Ureter (tissue), 1 donor: ENCODE measurements at places on chromosomes 3 and 15. TPM values are rescaled to one million over a fixed set of nuclear protein-coding genes. Genes with fewer than 3 reads are reported as not detected.

DNA sequence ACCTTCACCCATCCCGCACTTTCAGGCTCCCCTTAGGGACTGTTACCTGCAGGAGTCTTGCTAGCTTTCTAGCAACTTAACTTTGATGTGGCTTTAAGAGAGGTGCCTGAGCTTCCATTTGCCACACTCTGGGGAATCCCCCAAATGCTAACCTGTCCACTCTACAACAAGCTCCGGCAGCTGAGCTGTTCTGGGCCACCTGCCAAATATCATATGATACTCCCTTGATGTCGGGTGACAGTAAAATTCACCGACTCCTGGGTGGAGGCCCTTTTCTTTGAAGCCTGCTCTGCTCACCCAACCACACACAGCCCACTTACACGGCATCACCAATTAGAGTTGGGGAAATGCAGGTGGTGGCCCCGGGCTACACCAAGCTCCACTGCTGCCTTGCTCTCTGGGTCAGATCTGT, 38.0 kb upstream of the XCR1 start:
- DNase-seq = peak; percentile 62

DNA sequence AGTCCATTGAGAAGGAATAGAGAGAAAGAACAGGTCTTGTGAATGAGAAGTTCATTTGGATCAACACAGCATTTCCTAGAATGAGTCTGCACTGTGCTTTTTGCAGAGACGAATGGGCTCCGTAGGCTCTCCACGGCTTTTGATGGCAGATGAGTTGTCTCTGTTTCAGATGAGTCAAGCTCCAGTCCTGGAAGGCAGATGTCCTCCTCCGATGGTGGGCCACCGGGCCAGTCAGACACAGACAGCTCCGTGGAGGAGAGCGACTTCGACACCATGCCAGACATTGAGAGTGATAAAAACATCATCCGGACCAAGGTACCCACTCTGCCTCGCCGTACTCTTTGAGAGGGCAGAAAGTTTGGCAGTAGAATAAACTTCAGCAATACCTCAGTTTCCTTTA, 70.5 kb downstream of the SIDT1 start:
- DNase-seq = no peak

DNA sequence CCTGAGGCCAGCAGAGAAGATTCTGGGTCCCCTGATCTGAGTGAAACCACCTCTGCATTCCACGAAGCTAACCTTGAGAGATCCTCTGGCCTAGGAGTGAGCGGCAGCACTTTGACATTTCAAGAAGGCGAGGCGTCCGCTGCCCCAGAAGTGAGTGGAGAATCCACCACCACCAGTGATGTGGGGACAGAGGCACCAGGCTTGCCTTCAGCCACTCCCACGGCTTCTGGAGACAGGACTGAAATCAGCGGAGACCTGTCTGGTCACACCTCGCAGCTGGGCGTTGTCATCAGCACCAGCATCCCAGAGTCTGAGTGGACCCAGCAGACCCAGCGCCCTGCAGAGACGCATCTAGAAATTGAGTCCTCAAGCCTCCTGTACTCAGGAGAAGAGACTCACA, 36.4 kb downstream of the HAPLN3 start:
- DNase-seq = no peak

GRCh38 chr3:105067361-105067760, 299.3 kb upstream of the ALCAM start:
- DNase-seq = no peak

DNA sequence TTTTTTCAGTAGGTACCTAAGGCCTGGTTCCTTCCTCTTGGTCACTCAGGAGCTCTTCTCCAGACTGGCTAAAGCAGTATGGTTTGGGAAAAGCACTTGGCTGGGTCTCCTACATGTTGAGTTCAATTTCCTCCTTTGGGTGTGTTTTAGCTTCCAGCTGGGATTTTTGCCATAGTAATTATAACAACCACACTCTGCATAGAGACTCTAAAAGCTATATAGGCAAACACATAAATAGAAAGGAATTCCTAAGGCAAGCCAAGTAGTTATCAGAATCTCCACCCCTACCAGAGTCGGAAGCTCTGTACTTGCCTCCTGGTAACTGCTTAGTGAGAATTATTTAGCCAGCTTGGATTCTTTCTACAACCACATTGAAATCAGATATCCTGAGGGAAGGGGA, 48.6 kb downstream of the FOXL2 start:
- DNase-seq = no peak

GRCh38 chr3:183560607-183561006, 5.1 kb upstream of the KLHL6 start:
- no peak for DNase-seq

GRCh38 chr15:99955181-99955525, 221.9 kb upstream of the LYSMD4 start:
- no peak for DNase-seq

DNA sequence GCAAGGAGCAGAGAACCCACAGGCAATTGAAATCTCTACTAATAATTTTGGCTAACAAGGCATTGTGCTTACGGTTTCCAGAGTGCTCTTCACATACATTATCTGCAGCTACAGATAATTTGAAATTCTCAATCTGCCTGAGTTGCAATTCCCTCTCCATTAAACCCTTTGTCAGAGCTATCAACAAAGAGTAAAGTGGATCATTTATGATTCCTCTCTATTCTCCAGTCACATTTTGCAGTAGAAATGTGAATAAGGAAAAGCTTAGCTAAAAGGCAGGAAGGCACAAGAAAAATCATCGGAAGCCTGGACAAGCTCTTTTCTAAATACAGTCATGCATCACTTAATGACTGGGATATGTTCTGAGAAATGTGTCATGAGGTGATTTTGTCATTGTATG, 49.6 kb downstream of the FAM98B start:
- DNase-seq = no peak

DNA sequence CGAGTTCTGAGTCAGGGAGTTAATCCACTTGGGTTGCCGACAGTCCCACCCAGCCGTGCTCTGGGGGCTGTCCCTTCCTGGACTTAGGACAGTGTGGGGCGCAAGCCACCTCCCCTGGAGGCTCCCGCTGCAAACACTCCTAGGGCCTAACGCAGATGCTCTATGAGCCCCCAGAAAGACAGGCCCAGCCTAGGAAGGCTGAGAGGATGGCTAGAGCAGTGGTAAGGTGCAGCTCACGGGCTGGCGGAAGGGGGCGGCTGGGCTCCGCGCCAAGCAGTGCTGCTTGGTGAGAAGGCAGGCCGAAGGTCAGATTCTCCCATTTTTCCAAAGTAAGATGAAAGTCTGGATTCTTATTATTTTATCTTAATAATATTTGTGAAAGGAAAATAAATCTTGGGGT, 84.6 kb upstream of the ALDH1L1 start:
- no peak for DNase-seq

DNA sequence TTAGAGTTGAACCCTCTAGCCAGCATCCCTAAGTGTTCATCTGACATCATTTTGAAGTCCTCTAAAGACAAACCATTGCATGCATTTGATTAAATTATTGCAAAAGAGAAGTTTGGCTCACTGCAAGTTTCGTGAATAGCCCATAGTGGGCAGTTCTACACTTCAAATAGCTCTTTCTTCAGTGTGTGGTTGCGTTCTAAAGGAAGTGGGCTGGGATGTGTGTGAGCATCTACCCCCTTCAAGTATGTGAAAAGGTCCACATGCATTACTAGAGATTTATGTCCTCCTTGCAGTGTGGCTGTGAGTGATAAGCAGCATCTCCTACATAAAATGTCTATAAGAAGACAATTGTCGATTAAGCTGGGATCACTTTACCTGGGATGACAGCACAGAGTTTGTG, 54.6 kb downstream of the SST start:
- DNase-seq = no peak

DNA sequence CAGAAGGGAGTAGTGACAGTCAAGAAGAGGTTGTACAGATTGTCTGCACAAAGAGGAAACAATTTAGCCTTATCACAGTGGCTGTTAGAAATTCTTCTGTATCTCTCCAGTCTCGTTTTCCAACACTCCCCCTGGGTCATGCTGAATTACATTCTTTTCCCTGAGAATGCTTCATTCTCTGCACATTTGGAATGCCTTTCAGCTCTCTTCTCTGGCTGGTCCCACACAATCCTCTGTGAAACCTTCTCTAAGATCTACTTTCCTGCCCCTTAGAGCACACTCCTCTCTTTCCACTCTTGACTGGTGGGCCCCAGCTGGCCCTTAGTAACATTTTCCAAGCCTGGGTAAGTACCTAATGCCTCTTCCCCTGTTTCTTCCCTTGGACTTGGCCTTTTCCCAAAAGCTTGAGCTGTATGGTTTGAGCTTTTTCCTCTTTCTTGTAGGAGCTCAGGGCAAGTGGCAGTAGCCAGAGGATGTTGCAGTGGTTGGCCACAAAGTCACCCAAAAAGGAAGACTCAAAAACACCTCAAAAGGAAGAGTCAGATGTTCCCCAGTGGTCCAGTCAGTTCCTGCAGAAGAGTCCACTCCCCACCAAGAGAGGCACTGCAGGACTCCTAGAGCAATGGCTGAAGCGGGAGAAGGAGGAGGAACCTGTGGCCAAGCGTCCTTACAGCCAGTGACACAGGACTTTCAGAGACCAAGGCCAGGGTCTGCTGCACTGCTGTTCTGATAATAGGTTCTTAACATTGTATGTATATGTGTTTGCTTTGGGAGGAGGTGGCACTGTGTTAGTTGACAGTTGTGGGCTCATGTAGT, 25.7 kb downstream of the HMCES start:
- DNase-seq = no peak

GRCh38 chr3:197906850-197907187, 43.2 kb upstream of the RPL35A start:
- DNase-seq = no peak

GRCh38 chr3:141686466-141687291, 51.4 kb upstream of the RNF7 start:
- DNase-seq = peak; percentile 55

DNA sequence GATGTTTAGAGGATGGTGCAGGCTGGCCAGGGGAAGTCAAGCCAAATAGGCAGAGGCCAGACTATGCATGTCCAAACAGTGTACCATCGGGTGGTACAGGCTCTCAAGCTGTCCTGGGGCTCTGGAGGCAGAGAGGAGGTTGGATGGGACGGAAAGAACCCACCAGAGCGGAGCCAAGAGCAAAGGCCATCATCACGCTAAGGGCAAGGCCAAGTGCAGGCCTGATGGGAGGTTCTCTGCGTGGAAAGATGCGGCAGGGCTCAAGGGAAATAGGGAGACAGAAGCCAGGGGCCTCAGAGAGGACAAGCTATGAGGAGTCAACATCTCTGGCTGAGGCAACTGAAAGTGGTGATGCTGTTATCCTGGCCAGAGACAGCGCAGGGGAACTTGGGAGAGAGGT, 102.7 kb downstream of the ASB7 start:
- DNase-seq = peak; percentile 32

DNA sequence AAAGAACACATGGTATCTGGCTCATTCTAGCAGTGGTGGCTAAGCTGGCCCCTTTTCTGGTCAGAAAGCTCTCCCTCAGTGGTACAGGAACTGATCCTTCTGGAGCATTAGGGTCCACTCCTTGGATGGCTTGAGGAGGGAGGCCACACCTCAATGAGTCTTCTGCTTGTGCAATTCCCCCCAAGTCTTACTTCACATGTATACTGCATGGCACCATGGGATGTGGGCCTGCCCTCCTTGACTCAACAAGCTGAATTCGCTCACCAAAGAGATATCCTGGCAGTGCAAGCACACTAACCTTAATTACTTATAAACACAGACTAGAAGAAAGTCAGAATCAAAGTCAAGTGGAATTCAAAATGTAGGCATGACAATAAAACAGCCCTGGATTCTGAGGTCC, 133.8 kb upstream of the SLC2A2 start:
- DNase-seq = no peak

DNA sequence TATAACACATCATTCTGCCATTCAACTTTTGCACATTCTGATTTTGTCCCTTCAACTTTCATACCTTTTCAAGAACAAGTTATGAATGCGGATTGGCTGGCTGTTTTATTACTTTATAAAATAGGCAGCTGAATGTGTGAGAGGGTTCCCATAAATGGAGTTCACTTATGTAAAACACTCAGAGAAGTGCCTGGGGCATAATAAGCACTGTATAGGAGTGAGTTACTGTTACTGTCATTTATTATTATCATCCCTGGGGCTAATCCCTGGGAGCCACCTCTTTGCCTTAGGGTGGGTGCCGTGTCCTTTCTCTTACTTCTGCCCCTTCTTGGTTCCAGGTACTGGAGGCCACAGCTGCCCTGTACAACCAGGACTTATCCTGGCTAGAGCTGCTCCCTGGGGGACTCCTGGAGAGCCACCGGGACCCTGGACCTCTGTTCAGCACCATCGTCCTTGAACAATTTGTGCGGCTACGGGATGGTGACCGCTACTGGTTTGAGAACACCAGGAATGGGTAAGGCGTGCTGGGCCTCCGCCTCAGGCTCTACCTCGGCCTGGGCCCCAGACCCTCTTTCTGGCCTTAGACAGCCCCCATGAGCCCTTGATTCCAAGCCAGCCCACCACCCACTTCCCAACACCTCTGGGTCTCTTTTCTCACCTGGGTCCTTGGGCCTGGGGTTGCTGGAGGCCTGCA, 10.9 kb downstream of the DUOX1 start:
- no peak for DNase-seq

DNA sequence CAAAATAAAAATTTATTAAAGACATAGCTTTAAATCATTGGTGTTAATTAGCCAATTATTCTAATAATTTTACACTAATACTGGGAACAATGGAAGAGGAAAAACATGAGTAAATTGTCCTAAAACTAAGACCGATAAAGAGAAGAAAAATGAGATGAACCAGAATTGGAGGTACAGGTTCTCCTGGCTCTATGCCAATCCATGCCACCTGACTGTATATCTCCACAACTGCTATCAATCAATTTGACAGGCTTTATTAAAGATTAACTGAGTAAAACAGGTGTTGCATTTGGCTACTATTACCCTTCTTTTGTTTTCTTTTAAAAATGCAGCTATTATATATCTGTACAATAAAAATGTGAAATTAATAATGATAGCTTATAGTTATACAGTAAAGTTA, 850.0 kb downstream of the CADM2 start:
- DNase-seq = no peak

DNA sequence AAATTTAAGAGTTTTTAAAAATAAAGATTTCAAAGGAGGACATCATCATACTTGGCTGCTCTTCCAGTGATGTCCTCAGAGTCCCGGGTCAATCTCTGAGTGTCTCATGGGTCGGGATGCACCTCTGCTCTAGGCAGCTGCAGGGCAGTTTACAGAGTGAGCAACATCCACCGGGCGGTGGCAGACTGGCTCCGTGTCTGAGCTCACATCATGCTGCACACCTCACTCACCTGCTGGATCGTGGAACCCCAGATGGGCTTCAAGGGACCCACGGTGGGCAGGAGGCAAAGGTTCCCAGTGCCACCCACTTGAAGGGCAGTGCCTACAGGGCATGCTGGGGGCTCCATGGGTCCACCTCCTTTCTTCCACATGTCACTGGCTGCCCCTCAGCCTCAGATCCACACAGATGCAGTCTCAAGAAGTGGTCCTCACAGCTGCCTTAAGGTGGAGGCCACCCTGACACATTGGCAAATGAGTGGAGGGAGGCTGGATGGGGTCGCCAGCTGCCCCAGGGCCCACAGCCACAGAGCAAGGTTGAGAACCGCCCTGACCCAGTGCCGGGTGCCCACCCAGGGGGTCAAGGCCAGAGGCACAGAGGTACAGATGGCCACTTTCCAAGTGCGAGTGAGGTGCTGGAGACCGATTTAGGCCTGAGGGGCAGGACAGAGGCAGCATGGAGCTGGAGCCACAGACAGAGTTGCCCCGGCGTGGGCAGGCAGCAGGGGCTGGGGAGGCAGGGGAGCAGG, 25.2 kb downstream of the CYFIP1 start:
- no peak for DNase-seq

The TRH gene
- not detected for total RNA-seq

The SPTSSB gene
- total RNA-seq = 242 TPM

The ADGRG7 gene
- 0.78 TPM for total RNA-seq

The CCDC80 gene
- 62.7 TPM for total RNA-seq

The FETUB gene
- not detected for total RNA-seq

The MAGI1 gene
- 45.5 TPM for total RNA-seq

The CHDH gene
- total RNA-seq = 0.60 TPM
